ENCODE measurements at places on chromosomes 3 and 15. TPM values are rescaled to one million over a fixed set of nuclear protein-coding genes. Genes with fewer than 3 reads are reported as not detected.

- DNase-seq: no peak
These were observed 18.2 kb downstream of the CSNK1G1 start for GRCh38 chr15:64337761-64338160.

EOMES gene
- 0.08 TPM for total RNA-seq

CRYBG3 gene
- 17.1 TPM for total RNA-seq

GRCh38 chr3:79618883-79619282 is 148.9 kb downstream of the ROBO1 start:
- no peak for DNase-seq

DNA sequence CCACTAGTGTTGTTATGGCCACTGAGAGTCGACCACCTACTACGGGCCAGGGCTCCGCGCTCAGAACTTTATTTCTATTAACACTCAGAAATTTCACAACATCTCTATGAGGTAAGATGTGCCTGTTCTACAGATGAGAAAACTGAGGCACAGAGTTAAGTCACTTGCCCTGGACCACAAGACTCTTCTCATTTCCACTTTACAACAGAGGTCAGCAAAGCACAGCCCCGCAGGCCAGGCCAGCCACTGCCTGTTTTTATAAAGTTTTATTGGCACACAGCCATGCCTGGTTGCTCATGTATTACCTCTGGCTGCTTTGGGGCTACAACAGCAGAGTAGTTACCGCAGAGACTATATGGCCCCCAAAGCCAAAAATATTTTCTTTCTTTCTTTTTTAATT is 503.6 kb downstream of the SHQ1 start:
- no peak for DNase-seq

- no peak for DNase-seq
These were observed 123.1 kb upstream of the LRRFIP2 start for GRCh38 chr3:37297459-37297858.

TTC14 gene
- 31.6 TPM for total RNA-seq

DLEC1 gene
- 1.5 TPM for total RNA-seq

DNA sequence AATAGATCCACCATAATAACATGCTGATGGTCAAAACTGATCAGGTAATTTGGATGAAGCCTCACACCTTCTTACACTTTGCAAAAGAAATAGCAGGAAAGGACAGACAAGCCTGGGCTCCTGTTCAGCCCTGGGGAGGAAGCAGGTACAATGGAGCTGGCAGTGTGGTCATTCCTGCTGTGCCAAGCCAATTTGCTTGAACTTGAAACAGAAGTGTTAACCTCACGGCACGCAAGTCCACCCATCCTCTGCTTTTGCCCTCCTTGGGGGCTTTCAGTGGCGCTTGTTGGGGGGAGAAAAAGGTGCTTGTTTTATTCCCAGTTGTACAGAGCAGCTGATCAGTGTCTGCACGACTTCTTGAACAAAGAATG is 36.8 kb upstream of the RFTN1 start:
- DNase-seq: no peak

Measured in left colon (tissue), 2 donors.